A549 (cell line): ENCODE measurements at places on chromosomes 13 and 19. TPM values are rescaled to one million over a fixed set of nuclear protein-coding genes. Genes with fewer than 3 reads are reported as not detected.

GRCh38 chr19:4557971-4558941 is 1.2 kb downstream of the SEMA6B start:
- DNase-seq: no peak

DNA sequence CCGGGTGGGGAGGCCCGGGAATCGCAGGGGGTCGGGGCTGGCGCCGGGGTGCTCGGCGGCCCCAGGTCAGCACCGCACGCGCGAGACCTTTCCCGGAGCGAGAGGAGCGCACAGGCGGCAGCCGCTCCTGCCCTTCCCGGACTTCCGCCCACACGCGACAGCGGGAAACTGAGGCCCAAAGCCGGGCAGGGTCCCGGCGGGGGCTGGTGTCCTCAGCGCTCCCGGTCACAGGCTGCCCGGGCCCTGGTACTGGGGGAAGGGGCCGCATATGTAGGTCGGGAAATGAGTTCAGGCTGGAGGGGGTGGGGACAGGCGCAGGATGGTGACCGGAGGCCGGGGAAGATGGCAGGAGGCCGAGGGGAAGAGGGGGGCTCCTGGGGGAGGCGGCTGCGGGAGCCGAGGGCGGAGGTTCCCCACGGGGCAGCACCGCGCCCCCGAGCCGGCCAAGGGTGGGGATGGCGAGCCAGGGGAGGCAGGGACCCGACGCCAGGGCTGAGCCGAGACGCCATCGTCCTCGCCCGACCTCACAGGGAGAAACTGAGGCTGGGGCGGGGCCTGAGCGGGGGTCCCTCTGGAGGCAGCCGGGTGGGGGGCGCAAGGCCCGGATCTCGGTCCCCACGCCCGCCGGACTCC is 662 bp downstream of the CBARP start:
- DNase-seq: no peak

DNA sequence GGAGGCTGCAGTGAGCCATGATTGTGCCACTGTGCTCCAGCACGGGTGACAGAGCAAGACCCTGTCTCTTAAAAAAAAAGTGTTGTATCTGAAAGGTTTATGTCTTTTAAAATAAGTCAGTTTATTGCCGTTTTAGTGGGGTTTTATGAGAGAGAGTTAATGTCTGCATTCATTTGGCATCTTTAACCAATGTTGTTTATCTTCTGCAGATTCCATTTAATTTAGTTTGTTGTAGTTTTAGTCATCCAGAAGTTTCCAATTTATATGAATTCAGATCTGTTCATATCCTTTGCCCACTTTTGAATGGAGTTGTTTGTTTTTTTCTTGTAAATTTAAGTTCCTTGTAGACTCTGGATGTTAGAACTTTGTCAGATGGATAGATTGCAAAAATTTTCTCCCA is 36.7 kb upstream of the LPAR6 start:
- no peak for DNase-seq

DNA sequence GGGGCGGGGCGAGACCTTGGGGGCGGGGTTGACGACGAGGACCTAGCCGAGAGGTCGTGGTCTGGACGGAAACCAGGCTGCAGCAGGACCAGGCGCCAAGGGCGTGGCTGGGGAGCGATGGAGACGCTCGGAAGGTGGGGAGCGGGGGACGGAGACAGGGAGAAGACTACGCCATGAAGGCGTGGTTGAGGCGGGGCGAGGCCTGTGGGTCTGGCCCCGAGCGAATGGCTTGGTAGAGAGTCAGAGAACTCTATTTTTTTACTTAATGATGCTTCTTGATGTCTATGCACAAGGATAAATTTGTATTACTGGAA is 674 bp upstream of the FBXL12 start:
- peak; percentile 76 for DNase-seq

DNA sequence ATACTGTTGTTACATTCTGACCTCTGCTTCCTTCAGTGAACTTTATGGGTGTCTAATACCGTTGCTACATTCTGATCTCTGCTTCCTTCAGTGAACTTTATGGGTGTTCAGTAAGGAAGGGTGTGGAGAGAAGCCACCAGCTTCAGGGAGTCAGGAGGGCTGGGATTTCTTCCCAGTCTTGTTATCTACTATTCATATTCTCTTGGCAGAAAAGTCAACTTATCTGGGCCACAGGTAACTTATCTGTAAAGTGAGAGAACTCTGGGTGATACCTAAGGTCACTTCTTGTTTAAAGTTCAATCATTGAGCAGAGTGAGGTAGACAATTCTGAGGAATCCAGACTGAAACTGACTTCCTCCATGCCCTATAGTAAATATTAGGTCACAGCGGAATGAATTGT is 71.2 kb upstream of the STK24 start:
- no peak for DNase-seq

FOXA3 gene
- polyA plus RNA-seq: 1.2 to 1.6 TPM (median 1.3 TPM) in 3 replicates

DNA sequence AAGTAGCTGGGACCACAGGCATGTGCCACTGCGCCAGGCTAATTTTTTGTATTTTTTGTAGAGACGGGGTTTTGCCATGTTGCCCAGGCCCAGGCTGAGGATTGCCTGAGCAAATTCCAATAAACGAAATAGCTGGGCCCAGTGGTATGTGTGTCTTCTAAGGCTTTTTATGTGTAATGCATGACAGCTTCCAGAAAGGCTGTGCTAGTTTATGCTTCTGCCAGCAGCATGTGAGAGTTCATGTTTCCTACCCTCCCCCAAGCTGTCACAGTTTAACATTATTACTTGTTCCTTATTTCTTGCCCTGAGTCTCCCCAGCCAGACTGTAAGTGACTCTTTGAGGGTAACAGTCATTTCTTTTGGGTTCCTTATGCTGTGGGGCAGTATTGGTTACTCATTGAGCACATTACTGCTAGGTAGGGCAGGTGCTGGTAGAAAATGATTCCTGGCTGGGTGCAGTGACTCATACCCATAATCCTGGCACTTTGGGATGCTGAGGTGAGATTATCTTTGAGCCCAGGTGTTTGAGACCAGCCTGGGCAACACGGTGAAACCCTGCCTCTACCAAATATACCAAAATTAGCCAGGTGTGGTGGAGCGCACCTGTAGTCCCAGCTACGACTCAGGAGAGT is 13.6 kb downstream of the GPATCH1 start:
- no peak for DNase-seq

DNA sequence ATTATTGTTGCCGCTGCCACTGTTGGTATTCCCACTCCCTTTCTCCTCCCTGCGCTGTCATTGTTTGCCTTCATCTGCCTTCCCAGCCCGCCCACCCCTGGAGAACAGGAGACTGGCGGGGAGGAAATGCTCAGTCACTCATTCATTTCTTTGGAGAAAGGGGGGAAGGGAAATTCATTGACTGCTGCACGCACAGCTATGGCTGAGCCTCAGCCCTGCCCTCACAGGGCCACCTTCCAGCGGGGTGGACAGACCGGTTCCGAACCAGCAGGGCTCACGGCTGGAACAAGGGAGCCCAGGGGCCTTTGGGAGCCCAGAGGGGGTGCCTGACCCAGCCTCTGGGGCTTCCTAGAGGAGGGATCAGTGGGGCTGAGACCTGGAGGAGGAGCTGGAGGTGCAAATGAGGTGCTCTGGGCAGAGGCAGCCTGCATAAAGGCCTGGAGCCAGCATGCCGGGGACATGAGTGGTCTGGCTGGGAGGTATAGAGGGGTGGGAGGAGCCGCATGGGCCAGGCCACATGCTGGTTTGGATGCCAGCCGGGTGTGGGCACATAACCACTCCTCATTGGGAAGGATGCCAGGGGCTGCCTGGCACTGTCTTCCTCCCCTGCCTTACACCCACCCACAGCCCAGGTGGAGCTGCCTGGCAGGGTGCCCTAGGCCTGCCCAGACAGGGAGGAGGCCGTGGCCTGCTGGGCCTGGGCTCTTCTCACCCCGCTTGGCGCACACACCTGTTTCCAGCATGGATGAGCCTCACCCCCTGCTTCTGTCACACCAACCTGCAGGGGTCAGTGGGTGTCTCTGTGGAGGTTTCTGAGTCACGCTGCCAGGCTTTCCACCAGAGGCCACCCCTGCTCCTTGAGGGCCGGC is 26.8 kb downstream of the PPP5C start:
- DNase-seq: peak; percentile 93

- no peak for DNase-seq
Measured at GRCh38 chr19:2324220-2324948, 4.0 kb downstream of the LSM7 start.

DNA sequence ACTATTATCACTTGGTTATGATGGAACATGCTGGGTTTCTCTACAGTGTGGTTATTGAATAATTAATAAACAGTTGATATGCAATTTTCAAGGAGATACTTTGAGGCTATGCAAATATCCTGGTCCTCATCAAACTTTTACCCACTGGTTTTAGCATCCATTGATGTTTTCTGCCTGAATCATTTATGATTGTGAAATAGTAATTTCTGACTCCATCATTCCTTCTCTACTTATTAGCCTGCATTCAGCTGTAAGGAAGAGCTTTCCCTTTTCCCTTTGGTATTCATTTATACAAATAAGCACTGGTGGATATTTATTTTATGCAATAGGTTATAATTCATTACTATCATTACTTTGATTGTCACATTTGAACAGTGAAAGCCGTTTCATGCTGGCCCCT is 13.9 kb upstream of the DNAJC15 start:
- DNase-seq: no peak

RFPL4A gene
- polyA plus RNA-seq: not detected in 3 replicates

DNA sequence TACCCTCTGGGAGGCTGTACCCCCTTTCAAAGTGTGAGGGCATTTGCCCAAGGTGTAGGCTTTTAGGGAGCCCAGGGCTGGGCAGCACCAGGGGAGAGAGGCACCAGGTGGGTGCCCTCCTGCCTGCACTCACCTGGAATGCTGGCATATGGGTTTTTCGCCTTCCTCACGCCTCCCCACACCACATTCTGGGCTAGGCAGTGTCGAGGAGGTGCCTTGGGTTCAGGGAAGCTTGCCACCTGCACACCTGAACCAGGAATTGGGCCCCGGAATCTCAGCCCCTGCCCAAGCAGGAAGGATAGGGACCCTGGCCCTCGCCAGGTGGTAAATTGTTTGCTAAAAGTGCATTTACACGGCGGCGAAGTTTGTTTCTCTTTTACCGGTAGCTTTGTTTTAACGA is 5.1 kb upstream of the TSHZ3 start:
- DNase-seq: no peak

GRCh38 chr13:24606486-24607170 is 73.6 kb upstream of the ATP12A start:
- DNase-seq: no peak

GRCh38 chr19:1284979-1285736 is 515 bp upstream of the EFNA2 start:
- DNase-seq: no peak

- peak; percentile 36 for DNase-seq
Measured at GRCh38 chr13:30421093-30422053, 920 bp upstream of the UBE2L5 start.

GRCh38 chr13:98103531-98103930 is 39.4 kb upstream of the FARP1 start:
- no peak for DNase-seq

GRCh38 chr19:51327066-51328001 is 14.6 kb downstream of the VSIG10L start:
- peak; percentile 85 for DNase-seq

DNA sequence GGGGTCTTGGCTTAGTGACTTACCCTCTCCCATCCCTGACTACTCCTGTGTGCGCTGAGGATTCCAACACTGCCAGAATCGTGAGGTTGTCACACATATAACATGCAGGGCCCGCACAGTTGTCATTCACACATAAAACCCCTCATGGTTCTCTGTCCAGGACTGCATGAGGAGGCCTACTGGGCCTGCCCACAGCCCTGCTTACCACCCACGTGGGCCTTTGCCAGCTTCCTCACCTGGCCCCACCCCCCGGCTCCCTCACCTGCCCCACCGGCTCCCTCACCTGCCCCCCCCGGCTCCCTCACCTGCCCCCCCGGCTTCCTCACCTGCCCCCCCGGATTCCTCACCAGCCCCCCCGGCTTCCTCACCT is 197.2 kb downstream of the TEX29 start:
- no peak for DNase-seq

DNA sequence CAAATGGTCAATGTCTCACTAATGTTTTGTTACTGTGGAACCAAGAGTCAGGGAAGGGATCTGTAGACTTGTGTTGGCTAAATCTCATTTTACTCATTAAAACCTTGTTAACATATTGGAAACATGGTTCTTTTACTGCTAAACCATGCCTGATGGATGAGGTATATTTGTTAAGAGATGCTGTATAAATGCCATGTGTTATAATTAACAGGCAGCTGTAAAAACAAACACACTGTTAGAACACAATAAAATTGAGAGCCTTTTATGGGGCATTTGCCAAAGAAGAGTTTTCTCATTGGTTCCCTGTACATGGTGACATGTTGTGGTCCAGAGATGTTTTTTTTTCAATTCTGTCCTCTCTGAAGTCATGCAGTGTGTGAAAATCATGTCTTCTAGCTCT is 121.9 kb downstream of the ESD start:
- DNase-seq: no peak

SLITRK6 gene
- polyA plus RNA-seq: 0.39 to 0.91 TPM (median 0.66 TPM) in 3 replicates

GRCh38 chr19:54478677-54479266 is 5.7 kb upstream of the CDC42EP5 start:
- peak; percentile 73 for DNase-seq

POSTN gene
- polyA plus RNA-seq: 0.04 to 0.07 TPM (median 0.04 TPM) in 3 replicates

DNA sequence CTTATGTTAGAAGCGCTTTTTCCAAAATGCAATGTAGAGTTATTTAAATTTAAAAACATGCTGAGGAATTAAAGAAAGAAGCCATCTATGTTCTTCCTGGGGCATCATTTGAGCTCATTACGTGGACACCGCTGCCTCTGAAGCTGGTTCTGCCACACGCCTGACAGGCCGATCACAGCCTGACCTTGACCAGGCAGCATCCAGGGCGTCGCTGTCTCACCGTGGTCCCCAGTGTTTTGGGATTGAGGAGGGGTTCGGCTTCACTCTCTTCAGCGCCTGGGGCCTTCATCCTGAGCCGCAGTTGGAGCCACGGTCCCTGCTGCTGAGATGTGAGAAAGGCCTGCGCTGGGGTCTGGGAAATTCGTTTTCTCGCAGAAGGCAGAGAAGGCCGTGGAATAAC is 64.0 kb downstream of the ATP11A start:
- DNase-seq: no peak

GRCh38 chr13:27639186-27639585 is 17.5 kb downstream of the POLR1D start:
- no peak for DNase-seq

NHLRC3 gene
- 5.9 to 8.2 TPM (median 7.3 TPM) in 3 replicates for polyA plus RNA-seq

SSC5D gene
- polyA plus RNA-seq: 0.96 to 2.0 TPM (median 1.5 TPM) in 3 replicates

GRCh38 chr19:5112681-5113575 is 144.0 kb downstream of the KDM4B start:
- DNase-seq: no peak
